ENCODE measurements at places on chromosomes 4 and X. TPM values are rescaled to one million over a fixed set of nuclear protein-coding genes. Genes with fewer than 3 reads are reported as not detected.
A peak's percentile ranks its signal among the peaks of the same experiment; 100 is the strongest.

DNA sequence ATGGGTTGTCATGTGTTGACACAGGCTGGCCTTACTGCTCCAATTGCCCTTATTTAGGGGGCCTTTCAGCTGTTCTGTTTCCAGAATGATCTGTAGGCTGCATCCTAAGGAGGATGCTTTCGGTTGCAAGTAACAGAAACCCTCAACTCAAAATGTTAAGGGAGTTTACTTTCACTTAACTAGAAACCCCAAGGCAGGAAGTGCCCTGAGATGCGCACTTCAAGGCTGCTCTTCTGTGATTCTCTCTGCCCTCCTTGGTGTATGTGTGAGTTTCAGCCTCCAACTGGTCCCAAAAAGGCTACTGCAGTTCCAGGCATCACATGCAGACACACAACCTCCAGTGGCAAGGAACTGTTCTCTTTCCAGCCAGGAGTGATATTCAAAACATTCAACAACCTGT lies 97.3 kb upstream of the ATP6AP2 start:
- DNase-seq, result no peak

GRCh38 chr4:150402871-150403272 lies 179.1 kb upstream of the MAB21L2 start:
- peak; percentile 55 for DNase-seq

TLL1 gene
- total RNA-seq, result 0.54 TPM

DNA sequence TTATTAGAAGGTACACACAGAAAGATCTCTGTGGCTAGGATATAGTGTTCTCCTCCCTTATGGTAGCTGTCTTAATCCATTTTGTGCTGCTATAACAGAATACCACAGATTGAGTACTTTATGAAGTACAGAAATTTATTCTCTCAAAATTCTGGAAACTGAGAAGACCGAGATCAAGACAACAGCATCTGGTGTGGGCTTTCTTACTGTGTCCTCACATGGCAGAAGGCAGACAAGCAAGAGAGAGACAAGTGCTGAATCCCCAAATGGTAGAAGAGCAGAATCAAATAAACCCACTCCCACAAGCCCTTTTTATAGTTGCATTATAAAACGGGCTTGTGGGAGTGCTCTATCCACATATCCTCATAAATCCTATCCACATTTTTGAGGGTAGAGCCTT lies 373.1 kb downstream of the GABRG1 start:
- no peak for DNase-seq

DNA sequence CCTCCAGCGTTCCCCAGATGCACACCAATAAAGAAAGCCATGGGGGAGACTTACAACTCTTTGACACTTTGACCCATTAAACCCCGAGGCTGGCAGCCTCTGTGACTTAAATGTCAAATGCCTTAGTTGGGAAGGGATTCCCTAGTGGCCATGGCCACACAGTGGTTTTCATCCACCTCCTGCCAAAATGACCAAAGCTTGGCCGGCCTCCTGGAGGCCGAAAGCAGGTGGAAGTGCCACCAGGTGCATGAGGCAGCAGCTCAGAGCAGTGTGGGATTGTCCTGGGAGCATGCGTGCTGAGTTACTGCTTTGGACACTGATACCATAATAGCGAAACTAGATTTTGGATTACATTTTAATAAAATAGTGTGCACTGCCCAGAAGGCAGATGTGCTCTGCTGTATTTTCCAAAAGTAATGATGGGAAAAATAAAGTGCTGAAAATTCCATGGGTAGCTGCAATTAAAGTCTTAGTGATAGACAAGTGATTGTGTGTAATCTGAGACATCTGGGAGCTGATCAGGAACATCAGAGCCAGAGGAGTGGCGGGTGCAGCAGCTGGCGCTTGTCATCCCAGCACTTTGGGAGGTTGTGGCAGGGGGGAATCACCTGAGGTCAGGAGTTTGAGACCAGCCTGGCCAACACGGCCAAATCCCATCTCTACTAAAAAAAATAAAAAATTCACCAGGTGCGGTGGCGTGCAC lies 39.8 kb upstream of the TADA2B start:
- DNase-seq, result no peak

DNA sequence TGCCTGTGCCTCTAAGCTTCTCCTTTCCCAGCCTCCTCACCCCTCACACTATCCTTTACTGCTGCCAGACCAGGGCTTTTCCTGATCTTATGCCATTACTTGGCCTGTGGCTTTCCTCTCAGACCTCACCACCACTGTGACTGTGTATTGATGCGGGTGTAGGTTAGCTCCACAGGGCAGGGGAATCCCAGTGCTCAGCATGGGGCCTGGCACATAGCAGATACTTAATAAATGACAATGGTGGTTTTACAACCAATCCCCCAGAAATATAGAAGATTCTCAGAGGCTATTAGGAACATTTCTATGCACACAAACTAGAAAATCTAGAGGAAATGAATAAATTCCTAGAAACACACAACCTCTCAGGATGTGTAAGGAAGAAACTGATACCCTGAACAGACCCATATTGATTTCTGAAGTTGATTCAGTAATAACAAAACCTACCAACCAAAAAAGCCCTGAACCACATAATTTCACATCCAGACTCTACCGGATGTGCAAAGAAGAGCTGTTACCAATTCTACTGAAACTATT lies 129.6 kb upstream of the QRFPR start:
- DNase-seq, result no peak

DNA sequence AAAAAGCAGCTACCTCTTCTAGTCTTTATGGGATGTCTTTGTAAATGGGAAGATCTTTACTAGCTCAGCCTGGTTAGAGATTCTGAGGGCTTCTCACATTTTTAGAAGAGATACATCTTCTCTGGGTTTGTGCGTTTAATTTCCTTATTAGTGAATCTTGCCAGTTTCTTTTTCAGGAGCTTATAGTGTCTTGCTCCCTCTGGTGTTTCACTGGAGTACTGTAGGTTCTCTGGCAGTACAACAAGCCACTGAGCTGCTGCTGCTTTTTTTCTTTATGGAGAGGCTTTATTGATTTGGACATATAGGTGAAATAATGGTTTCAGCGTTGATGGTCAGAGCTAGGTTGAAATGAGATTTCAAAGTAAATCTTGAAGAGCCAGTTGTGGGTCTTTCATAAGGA lies 82.9 kb downstream of the LAS1L start:
- DNase-seq, result no peak

CLDN34 gene
- not detected for total RNA-seq

DNA sequence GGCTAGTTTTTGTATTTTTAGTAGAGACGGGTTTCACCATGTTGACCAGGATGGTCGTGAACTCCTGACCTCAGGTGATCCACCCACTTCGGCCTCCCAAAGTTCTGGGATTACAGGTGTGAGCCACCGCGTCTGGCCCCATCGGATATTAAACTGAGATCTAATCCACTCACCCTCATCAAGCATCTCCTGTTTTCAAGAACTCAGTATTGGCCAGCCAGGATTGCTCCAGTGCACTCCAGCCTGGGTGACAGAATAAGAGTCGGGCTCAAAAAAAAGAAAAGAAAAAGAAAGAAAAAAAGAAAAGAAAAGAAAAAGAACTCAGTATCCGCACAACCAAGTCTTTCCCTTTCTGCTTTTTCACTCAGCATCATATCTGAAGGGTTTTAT lies 167.6 kb downstream of the OR13H1 start:
- DNase-seq, result no peak

Data from Right ventricle myocardium inferior (tissue), 1 donor.